ENCODE measurements at places on chromosomes 12 and 14.

GRCh38 chr12:128621304-128621703 is 202.5 kb downstream of the SLC15A4 start:
- no peak for DNase-seq

- no peak for DNase-seq
Measured at GRCh38 chr12:92208613-92209121, 63.0 kb upstream of the BTG1 start.

- DNase-seq: no peak
Measured at GRCh38 chr12:54601841-54602240, 13.4 kb upstream of the PPP1R1A start.

- no peak for DNase-seq
Measured at GRCh38 chr14:32692441-32692840, 246.2 kb upstream of the NPAS3 start.

DNA sequence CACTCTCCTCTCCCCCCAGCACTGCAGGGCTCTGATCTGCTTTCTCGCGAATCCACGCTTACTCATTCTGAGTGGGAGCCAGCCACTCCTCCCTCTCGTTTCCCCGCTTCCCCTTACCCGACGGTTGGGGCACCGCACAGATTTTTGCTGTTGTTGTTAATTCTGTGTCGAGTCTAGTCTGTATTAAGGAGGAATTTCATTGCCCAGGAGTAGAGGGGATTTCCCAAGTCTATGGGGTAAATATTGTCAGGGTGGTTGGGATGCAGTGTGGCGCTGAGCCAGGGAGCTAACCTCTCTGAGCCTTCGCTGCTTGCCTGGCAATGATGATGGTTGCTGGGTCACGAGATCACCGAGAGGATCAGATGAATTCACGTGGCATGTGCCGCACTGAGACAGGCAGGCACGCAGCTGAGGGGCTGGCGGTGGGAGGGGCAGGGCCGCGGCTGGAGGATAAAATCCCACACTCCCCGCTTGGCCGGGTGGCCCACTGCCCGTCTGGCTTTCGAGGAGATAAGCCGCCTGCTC is 18.5 kb downstream of the NCOR2 start:
- DNase-seq: no peak

GRCh38 chr12:111429828-111430432 is 24.2 kb downstream of the SH2B3 start:
- no peak for DNase-seq

GRCh38 chr12:107484941-107485340 is 200.7 kb upstream of the PWP1 start:
- DNase-seq: no peak

GRCh38 chr14:58731465-58732293 is 93.9 kb downstream of the DACT1 start:
- peak; percentile 72 for DNase-seq

- DNase-seq: no peak
Measured at GRCh38 chr14:31229009-31229408, 21.4 kb upstream of the HECTD1 start.

GRCh38 chr12:111401167-111401605 is 4.5 kb upstream of the SH2B3 start:
- DNase-seq: no peak

DNA sequence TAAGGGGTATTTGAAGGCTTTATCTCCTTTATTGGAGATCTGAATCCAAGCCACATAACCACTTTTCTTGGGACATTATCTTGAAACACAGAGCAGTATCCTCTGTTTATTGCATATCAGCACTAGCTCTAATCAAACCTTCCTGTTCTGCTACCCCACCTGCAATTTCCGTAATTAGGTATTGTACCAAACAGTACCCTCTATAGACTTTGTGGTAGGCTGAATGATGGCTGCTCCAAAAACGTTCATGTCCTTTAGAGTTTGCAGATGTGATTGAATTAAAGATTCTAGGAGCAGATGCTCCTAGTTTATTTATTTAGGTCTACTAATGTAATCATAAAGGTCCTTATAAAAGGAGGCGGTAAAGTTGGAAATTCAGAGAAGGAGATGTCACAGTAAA is 573.0 kb upstream of the ATXN7L3B start:
- DNase-seq: no peak

DNA sequence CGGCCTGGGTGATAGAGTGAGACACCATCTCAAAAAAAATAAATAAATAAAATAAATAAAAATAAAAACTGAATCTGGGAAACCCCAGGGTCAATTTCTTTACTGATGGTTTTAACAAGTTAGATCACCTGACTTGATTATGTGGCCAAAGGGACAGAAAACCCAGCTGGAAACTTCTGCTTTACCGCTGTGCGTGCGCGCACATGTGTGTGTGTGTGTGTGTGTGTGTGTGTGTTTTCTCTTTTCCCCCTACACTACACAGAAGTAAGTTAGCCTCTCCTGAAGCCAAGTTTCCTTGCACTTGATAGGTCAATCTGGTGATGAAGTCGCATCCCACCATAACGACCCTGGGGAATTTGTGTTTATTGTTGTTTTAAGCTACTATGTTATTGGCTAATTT is 105.3 kb upstream of the AMN1 start:
- DNase-seq: no peak

DNA sequence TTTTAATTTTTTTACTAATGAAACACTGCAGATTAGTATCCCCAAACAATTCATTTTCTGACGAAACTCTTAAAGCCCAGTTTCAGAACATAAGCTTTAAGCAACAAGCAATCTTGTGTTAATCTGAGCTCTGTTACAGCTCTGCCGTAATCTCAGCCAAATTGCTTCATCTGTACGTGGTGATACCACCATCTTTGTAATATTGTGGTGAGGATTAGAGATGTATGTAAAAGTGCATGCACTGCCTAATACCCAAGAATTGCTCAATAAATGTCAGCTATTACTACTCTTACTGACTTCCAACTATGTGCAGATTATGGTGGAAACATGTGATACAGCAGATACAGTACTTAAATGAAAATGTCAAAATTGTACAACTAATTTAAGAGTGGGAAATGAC is 1.8 kb downstream of the AKAP5 start:
- DNase-seq: no peak

DNA sequence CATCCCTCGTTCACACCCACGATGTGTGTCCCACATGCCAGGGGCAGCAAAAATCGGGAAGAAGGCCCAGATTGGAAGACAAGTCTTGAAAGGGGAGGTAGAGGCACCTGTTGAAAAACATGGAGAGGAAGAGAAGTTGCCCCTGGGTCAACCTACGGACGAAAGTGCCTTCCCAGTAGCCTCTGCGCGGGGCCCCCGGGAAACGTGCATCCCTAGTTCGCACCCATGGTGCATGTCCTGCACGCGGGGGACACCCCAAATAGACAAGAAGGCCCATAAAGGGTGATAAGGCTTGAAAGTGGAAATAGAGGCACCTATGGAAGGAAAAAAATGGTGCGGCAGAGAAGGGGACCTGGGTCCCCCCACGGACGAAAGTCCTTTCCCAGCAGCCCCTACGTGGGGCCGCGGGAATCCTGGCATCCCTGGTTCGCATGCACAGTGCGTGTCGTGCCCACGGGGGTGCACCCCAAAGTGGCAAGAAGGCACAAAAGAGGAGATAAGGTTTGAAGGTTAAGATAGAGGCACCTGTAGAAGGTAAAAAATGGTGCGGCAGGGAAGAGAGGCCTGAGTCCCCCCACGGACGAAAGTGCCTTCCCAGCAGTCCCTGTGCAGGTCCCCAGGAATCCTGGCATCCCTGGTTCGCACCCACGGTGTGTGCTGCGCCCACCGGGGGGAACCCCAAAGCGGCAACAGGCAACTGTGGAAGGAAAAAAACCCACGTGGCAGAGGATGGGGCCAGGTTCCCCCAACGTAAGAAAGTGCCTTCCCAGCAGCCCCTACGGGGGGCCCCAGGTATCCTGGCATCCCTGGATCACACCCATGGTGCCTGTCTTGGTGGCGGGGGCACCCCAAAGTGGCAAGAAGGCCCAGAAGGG is 278.3 kb downstream of the ALG10 start:
- DNase-seq: no peak

- no peak for DNase-seq
Measured at GRCh38 chr14:68788996-68789820, 3.7 kb downstream of the ZFP36L1 start.

DNA sequence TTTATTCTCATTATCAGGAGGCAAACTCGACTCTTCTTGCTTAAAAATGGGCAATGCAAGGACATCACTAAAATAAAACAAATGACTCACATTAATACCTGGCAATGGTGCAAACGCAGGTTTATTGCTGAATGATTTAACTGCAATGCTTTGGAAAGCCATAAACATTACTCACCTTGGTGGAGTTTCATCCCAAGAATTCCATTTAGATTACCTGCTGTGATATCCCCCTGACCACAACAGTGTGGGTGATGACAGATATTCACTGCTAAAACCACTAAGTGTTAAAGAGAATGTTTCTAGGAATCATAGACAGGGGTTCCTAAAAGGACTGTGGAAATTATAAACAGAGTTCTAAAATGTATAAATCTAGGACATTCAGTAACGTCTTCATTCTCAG is 35.3 kb upstream of the CSRNP2 start:
- DNase-seq: peak; percentile 54

DNA sequence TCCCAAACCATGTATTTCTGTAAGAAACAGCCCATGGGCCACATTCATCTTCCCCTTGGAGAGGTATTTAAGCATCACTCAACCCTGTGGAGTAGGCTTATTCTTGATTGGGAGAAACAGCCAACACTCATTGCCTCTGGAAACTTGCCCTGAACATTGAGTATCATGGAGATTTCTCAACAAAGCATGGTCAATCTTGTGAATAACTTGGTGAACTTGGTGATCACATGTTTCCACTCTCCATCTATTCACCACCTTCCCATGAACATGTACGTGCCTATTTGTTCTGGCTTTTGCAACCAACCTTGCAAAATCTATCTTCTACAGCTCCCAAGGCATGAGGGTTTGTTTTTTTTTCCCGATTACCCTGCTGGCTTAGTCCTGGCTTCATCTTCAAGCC is 163.2 kb downstream of the PAH start:
- no peak for DNase-seq

- no peak for DNase-seq
Measured at GRCh38 chr14:103206023-103206481, 82.8 kb downstream of the TNFAIP2 start.

DNA sequence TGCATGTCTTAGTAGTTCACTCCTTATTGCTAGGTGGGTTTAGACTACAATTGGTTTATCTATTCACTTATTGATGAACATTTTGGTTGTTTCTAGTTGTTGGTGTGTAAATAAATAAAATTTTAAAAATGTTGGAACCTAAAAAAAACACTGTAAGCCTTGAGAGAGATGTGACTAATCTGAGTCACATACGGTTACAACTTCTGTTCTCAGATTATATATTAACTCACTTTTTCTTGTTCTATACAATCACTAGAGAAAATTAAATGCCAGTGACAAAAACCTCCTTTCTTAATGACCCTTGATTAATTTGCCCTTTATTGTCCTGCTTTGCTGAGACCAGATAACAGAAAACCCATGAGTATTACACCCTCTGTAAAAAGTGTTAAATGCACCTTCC is 7.1 kb upstream of the TDG start:
- DNase-seq: no peak

GRCh38 chr14:91413547-91414474 is 3.8 kb downstream of the CCDC88C start:
- no peak for DNase-seq

- peak; percentile 76 for DNase-seq
Measured at GRCh38 chr14:85607651-85608081, 77.7 kb downstream of the FLRT2 start.

DNA sequence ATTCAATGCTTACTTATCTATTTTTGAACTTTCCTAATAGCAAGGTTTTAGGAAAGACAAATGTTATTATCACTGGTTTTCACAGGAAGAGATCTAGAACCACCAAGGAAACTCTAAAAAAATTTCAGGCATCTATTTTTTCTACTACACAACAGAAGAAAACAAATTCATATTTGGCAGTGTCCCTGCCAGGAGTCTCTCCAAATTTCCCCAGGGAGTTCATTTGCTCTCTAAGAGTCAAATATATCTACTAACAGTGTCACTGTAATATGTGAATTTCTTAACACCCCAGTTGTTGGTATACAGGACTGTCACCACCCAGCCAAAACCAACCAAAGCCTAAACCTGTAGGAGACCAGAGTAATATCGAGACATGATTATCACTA is 83.4 kb downstream of the STXBP6 start:
- DNase-seq: no peak

GRCh38 chr14:82897469-82898308 is 1364.0 kb upstream of the SEL1L start:
- DNase-seq: no peak

DNA sequence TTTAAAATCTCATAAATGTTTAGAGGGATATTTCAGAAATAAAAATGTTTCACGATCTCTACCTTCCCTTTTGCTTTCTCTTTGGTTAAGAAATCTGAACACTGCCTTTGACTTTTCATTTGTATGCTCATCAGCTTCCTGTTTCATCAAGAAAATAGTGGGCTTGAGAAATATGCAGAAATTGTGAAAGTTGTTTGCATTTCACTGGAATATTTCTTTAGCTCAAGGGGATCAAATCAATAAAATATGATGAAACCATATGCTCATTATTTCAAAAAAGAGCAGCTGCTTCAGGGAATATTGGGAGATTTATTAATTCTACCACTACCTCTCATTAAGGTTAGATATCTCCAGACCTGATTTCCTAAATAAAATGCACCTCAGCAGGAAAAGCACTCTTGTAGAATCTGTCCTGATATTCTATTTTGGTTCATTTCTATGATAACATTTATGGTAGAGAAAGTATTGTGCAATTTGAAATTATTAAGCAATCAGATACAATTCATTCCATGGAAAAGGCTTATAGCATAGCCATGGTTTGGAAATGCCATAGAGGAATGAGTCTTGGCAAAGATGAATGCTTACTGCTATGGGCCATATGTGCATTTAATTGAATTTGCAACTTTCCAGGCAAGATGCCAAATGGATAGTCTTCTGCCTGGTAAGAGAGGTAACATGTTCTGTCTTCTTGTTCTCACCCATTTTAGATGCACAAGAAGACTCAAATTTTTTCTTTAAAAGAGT is 212.6 kb upstream of the SLC16A7 start:
- DNase-seq: no peak

DNA sequence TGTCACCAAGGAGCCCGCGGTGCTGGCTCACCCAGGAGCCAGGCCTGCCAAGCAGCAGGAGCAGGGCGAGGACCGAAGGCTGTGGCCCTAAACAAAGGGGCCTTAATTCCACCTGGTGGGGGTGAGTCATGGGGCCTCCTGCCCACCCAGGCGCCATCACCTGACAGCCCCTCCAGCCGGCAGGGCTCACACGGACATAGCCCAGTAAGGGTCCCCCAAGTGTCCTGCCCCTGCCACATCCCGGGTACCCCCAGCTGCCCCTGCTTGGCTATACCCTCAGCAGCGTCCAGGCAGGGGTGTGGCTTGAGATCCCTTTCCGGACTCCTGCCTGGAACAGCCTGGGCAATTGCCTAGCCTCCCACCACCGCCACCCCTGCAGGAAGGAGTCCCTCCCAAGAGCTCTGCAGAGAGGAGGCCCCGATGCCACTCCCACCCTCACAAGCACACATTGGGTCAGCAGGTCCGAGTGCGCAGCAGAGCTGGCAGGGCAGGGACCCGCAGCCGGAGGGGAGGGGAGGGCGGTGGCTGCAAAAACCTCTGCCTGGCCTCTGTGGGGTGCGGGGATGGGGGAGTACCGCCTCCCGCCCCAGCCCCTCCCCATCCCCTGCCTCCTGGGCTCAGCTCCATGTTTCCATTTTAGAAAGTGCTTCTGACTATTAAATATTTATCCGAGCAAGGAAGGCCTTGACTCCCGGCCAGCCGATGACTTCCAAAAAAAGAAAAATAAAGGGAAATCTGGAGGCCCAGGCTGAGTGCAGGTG is 4.6 kb downstream of the AHNAK2 start:
- DNase-seq: peak; percentile 96

- DNase-seq: no peak
Measured at GRCh38 chr12:79322905-79323304, 367.9 kb downstream of the PAWR start.

Data from keratinocyte (primary cell).